ENCODE measurements at places on chromosomes 6 and 20. TPM values are rescaled to one million over a fixed set of nuclear protein-coding genes. Genes with fewer than 3 reads are reported as not detected.

DNA sequence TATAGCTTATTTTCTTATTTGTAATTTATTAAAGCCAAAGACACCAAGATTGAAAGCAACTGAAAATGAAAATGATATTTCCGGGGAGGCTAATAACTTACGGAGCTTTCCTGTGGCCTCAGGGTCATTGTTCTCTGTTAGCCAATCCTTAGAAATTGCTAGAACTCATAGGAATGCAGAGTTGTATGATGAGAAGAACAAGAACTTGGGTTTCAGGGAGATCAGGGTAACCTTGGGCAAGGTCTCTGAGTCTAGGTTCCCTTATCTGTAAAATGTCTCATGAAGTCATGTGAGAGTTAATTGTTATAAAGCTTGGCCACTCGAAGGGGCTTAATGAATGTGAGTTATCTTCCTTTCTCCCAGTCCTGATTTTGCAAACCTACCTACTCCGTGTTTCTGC is 20.1 kb upstream of the SERINC3 start:
- H3K36me3 ChIP-seq: no peaks in the 10 kb centered on the region
- H3K4me3 ChIP-seq: no peak overlapping the region
- H3K27ac ChIP-seq: no peak overlapping the region
- no peaks in the 10 kb centered on the region for H3K4me1 ChIP-seq
- no peaks in the 10 kb centered on the region for H3K27me3 ChIP-seq

GRCh38 chr6:26421259-26422144 is 18.8 kb upstream of the BTN3A3 start:
- H3K4me1 ChIP-seq: peaks cover 8% of the 10 kb centered on the region
- no peak overlapping the region for H3K27ac ChIP-seq
- no peak overlapping the region for H3K4me3 ChIP-seq

Gene KCNQ5
- 14.9 TPM for total RNA-seq

Gene PRR3
- 24.6 TPM for total RNA-seq

Gene RBBP8NL
- total RNA-seq: not detected

All from activated CD8-positive, alpha-beta T cell treated with anti-CD3 and anti-CD28 coated beads for 36 hours (primary cell).